Hematopoietic multipotent progenitor cell (in vitro differentiated cells): ENCODE measurements at places on chromosomes 16 and 17. TPM values are rescaled to one million over a fixed set of nuclear protein-coding genes. Genes with fewer than 3 reads are reported as not detected.

TMEM114 gene
- not detected for total RNA-seq

TMED6 gene
- under 0.01 TPM for total RNA-seq

LDHD gene
- total RNA-seq = 1.3 TPM

MRPS7 gene
- total RNA-seq = 38.2 TPM

PABPN1L gene
- 0.54 TPM for total RNA-seq

ALOX15 gene
- 0.27 TPM for total RNA-seq

- no peak for DNase-seq
These were observed 63.7 kb upstream of the AMZ2 start for GRCh38 chr17:68184141-68184571.

DNA sequence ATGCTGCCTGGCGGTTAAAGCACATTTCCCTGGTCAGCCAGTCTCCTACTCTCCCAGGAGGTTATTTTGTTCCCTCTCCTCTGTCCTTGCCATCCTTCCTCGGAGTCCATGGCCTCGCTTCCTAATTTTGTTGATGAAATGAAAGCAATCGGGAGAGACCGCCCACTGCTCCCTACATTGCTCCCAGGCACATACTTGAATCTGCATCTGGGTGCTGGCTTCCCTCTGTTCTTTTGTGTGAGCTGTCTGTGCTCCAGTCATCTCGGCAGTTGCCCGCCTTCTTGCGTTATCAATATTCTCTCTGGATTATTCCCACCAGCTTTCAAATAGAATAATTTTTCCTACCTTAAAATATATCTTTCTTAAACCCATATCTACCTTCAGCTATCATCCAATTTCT lies 11.1 kb downstream of the KRT23 start:
- no peak for DNase-seq

GRCh38 chr17:41520821-41521521 lies 2.3 kb upstream of the KRT15 start:
- no peak for DNase-seq

DNA sequence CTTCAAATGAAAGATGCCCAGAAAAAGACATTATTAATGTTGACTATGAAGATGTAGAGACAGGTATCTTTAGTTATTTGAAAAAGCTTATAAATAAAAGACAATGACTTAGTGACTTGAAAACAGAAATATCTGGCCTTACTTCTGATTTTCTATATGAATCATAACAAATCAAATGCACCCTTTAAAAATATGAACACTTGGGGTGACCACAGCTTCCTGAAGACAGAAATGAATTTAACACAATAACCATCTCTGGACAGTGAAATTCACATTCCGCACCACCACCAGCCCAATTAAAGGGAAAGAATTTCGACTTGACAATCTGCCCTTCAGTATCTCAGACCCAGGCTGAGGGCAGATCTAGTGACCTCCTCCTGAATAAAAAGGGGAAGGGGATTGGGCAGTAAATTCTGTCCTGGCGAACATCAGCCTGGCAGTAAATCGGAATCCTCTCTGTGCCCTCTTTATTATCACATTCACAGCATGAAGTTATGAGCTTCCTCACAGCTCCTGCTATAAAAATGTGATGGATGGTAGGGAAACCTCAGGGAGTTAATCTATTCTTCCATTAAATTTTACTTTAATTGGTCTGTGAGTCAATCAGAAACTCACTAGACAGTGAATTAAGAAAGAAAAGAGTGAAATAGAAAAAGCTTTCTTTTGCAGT lies 131.5 kb downstream of the SNX11 start:
- no peak for DNase-seq

DNA sequence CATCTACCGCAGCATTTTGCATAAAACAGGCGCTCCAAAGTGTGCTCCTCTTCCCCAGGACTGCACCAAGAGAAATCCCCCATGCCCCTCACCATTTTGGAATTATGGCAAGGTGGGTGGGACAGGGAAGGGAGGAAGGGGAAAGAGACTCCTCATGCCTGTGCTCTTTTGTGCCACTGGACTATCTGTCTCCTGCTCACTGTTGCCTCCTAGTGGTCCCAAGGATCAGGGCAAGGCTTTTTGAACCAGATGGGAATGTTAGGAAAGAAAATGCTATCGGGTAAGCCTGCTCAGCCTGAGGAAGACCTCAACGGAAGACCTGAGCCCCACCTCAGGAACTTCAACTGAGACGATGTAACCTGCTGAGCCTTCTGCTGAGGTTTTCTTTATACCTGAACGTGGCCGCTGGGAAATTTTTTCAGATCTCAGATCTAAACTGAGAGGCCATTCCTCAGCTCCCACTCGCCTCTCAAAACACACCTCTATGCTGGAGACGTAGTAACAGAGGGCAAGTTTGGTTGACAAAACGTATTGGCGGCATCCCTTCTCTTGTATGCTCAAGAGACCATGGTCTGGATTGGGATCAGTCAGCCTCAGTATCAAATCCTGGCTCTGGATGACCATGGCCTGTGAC lies 58.3 kb downstream of the SPACA3 start:
- peak; percentile 18 for DNase-seq

DNA sequence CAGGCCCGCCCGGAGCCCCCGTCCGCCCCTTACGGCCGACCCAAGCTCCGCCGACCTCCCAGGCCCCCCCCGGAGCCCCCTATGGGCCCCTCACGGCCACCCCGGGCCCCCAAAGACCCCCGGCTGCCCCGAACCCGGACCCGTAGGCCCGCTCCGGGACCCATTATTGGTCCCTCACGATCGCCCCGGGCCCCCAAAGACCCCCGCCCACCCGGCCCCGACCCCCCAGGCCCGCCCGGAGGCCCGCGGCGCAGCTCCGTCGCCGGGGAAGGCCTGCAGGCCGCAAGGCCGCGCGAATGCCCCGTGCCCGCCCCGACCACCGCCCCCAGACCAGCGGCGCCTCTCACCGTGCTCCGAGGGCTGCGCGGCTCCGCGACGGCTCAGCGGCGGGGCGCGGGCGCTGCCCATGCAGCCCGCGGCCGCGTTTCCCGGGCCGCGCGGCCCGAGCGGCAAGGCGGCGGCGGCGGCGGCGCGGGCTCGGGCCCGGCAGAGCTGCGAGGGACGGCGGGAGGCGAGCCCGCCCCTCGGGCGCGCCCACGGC lies 393 bp downstream of the ANKRD11 start:
- DNase-seq = no peak

GRCh38 chr17:4945176-4945943 lies 3.0 kb downstream of the PFN1 start:
- peak; percentile 54 for DNase-seq

- DNase-seq = peak; percentile 59
These were observed at the start of gene CYB561 for GRCh38 chr17:63445954-63446752. TSS of gene CYB561 (minus strand) at chr17:63446306. CDS start at chr17:63437547, 8,759 bp downstream.

- no peak for DNase-seq
These were observed 172.3 kb upstream of the CDH11 start for GRCh38 chr16:65294165-65294564.

GRCh38 chr16:52364500-52364899 lies 182.4 kb downstream of the TOX3 start:
- DNase-seq = no peak
